ENCODE measurements at places on chromosomes 13 and 19.

- DNase-seq: no peak
These were observed 21.5 kb downstream of the ZNF14 start for GRCh38 chr19:19711306-19711933.

DNA sequence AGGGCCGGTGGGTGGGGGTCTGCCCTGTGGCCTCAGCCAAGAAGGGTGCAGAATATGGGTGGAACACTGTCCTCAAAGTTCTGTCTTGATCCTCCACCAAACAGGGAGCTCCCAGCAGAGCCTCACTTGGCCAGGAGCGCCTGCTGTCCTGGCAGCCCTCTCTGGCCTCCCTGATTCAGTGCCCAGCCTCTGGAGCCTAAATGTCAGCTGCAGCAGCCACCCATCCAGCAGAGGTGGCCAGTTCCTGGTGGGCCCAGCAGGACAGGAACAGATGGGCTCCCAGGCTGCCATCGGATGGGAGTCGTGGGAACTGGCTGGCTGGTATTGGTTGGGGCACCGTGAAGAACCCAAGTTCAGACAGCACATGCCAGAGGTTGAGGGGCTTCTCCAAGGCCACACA lies 1.8 kb upstream of the USE1 start:
- no peak for DNase-seq

- no peak for DNase-seq
These were observed 56.6 kb upstream of the RANBP3 start for GRCh38 chr19:6034512-6034911.

DNA sequence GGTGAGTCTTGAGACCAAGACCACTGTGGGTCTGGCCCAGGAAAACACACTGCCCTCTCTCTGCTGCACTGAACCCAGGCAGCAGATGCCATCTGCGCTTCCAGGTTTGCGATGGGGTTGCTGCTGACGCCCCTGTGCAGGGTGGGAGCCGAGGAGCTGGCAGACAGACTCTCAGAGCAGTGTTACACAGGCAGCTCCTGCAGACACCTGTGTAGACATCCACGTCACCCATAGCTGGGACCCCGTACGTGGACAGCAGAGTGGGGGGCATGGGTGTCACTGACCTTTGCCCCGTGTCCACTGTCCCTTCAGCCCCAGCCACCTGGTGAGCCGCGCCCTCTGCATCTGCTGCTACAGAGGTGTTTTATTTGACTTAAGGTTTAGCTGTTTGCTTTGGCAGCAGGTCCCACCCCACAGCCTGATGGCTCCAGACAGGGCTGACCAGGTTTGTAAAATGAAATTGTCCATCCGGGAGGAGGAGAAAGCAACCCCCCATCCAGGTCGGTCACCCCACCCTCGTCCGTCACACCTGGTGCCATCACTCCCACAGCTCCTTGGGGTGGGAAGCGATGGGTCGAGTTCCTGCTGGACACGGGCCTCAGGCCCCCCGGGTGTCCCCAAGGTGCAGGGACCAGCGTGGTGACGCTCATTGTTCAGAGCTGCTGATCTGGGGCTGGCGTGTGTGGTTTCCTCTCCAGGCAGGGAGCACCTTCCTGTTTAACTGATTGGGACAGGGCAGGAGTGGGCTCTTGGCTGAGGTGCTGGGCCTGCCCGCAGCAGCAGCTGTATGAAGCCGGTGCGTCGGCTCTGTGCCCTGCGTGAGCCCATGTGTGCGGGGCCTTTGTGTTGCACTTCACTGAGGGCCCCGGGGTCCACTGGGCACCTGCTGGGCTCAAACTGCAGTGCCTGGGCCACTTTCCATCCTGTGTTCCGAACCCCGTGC lies 28.4 kb downstream of the MCF2L start:
- DNase-seq: no peak

GRCh38 chr19:46970815-46971214 lies 48.8 kb upstream of the NPAS1 start:
- DNase-seq: no peak

DNA sequence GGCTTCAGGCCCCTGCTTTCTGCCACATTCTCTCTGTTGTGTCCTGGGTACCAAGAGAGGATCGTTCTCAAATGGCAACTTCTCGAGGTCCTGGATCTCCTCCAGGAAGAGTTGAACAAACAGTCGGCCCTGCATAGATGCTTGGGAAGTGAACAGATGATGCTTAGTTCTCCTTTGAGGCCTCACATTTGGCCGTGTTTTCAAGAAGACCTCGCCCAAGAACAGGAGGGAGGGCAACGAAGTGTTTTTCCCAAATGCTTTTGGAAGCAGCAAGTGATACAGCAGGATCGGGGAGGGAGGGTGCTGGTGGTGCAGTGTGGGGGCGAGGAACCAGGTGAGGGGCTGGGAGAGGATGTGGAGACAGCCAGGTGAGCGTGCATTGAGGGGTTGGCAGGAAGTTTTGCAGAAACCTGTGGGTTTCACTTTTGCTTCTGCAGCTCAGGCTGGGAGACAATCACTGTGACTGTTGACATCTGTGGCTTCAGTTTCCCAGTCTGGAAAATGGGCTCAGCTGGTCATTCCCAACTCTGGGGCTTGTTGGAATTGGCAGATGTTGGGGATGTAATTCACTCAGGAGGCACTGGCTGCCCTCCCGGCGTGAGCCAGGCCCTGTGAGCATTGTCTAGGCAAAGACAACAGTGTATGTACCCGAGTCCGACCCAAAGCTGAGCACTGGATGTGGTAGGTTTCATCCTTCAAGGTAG lies 21.6 kb downstream of the MAST3 start:
- DNase-seq: no peak

DNA sequence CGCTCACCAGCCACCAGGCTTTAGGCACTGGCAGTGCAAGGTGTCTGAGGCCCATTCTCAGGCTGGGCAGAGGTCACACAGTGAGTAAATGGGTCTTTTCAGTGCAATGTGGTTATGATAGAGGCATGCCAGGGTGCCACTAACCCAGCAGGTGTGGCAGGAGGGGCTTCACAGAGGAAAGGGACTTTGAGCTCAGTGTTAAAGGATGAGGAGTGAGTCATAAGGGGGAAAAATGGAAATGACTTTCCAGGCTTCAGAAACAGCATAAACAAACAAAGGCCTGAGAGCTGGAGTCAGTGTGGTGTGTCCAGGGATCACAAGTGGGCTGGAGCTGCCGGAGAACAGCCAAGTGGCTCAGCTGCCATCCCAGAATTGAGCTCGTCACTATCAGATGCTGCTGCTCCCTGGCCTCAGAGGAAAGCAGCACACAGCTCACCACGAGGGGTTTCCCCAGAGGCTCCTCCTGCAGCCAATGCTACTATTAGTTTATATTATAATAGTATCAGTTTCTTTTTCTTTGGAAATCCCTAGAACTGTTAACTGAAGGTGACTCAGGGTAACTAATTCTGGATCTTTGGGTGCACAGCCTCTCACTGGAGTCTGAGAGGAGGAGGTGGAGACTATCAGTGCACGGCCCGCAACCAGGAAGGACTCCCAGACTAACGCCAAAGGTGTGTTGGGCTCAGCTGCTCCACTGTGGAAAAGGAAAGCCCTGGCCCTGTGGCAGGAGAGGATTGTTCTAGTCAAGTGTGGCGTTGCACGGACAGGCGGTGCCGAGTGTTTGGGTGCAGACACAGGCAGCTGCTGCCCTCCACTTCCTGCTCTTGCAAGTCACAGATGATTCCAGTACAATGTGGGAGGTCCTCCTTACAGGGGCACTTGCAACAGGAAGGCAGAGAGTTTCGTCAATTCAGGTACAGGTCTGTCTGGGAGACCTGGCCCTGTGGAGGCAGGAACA lies 39.5 kb downstream of the DHRS12 start:
- DNase-seq: no peak

GRCh38 chr13:85420136-85420535 lies 379.1 kb downstream of the SLITRK6 start:
- DNase-seq: no peak

DNA sequence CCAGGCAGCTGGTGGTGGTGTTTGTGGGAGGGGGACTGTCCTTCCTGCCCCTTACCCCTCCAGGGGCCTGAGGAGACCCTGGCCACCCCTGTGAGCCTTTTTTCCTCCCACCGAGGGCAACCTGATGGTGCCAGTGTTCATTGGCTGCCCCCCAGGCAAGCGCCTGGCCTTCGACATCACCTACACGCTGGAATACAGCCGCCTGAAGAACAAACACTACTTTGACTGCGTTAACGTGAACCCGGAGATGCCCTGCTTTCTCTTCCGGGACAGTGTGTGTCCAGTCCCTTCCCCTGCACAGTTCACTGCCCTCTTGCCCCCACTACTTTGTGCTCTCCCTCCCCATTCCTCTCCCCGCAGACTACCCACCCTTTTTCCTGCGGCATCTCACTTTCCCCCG lies 7.3 kb upstream of the PSMD8 start:
- no peak for DNase-seq

DNA sequence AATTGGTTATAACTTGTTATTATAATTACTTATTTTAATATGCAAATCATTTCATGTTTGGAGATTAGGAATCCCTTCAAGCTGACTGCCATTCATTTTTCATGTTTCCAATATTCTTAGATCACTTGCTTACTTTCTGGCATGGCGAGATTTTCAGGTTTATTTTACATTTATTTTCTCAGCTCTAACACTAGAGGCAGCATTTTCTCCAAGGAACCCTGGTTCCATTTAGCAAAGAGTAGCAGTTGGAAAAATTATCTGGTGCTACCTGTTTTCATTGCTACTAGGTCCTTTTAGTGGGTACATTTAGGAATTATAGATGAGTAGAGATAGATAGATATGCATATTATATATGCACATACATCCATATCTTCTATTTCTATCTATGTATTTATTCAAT lies 90.9 kb upstream of the TRPC4 start:
- no peak for DNase-seq

DNA sequence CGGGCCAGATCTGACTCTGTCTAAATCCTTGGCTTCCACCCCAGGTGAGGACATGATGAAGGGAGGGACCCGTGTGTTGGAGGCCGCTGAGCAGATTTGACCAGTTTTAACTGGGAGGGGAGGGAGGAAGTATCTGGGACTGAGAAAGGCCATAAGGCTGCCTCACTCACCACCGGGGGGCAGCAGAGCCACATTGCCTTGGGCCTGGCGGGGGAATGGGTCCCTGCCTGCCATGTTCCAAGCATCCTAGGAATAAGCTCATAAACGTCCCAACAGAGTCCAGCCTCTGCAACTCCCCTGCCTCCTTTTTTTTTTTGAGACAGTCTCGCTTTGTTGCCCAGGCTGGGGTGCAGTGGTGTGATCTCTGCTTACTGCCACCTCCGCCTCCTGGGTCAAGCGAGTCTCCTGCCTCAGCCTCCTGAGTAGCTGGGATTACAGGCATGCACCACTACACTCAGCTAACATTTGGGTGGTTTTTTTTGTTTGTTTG lies 15.5 kb downstream of the MAST3 start:
- DNase-seq: peak; percentile 57

DNA sequence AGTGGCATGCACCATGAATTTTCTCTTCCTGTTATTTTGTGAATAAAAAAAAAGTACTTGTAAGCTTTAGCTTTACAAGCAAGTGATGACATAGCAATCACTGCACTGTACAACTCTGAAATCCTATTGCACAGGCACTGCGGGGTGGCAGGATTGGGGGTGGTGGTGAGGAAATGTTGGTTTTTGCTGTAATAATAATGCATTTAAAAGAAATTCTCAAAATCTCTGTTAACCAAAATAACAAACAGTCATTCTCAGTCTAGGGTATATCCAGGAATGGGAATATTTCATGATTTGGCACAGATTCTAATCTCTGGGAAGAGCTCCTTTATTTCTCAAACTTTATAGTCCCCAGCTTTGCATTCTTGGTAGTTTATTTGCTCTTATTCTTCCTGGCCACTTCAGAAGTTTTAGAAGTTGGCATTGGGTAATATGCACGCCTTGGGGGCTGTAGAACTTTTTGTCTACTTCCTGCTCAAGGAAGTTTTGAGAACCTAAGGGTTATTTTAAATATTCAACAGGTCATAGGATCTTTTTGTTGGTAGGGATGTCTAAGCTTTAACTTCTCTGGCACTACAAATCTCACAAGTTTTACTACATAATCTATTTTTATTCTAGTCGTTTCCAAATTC lies 353.0 kb upstream of the KLF12 start:
- DNase-seq: no peak

DNA sequence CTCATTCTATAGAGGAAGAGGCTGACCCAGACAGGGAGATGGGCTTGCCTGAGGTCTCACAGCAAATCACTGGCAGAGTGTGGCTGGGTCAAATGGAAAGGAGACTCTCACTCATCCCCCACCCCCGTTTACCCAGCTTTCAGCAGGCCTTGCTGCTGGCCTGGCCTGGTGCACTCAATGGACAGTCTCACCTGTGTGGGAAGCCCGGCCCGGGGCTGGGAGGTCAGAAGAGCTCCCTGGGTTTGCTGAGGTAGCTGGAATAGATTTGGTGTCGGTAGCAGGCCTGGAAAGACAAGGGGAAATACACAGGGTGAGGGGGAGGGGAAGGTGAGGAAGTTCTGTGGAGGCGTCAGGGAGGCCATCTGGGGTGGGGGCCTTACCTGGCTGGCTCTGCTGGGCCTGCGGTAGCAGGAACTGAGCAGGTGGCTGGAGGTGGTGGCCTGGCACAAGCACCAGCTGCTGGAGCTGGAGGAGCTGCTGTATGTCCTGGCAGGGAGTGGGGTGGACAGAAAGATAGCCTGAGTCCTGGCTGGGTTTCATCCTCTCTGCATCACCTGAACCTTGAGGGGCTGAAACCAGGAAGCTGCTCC lies 23.5 kb downstream of the ZNF574 start:
- no peak for DNase-seq

- peak; percentile 39 for DNase-seq
These were observed 75.1 kb downstream of the GNG7 start for GRCh38 chr19:2627319-2627829.

GRCh38 chr19:47210689-47211316 lies 20.2 kb downstream of the BBC3 start:
- DNase-seq: peak; percentile 61

DNA sequence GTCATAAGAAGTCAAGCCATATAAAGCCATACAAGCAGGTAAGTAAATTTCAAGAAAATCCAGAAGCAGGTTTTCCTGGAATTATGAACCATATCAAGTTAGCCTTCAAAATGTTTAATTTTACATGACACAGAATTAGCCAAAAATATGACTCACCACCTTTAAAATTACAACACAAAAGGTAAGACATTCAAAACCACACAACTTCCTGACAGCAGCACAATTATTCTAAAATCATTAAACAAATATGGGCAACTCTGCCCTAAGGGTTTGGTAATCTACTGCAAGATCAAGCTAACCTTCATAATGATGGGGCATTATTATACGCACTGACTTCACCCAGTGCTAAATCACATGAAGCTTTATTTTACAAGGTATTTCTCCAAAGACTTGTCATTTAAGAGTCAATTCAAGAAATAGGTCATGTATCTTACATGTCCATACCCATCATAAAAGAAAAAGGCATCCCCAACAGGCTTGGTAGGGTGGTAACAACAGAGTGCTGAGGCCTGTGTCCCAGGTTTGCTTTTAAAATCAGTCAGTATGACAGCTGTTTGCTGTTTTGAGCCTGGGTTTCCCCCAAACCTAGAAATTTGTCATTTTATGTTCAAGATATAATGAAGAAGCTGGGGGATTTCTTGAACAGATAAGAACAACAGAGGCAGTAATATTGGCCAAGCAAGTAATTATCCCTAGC lies 15.2 kb downstream of the RCBTB1 start:
- no peak for DNase-seq

- no peak for DNase-seq
These were observed 85.1 kb downstream of the KATNAL1 start for GRCh38 chr13:30222254-30222653.

Measured in activated T-helper 1 cell treated with anti-CD3 and anti-CD28 coated beads, Interleukin-2, amount 50 U/mL, for 16 hours (primary cell).